ENCODE measurements at places on chromosomes 2 and 18. TPM values are rescaled to one million over a fixed set of nuclear protein-coding genes. Genes with fewer than 3 reads are reported as not detected.
A peak's percentile ranks its signal among the peaks of the same experiment; 100 is the strongest.

DNA sequence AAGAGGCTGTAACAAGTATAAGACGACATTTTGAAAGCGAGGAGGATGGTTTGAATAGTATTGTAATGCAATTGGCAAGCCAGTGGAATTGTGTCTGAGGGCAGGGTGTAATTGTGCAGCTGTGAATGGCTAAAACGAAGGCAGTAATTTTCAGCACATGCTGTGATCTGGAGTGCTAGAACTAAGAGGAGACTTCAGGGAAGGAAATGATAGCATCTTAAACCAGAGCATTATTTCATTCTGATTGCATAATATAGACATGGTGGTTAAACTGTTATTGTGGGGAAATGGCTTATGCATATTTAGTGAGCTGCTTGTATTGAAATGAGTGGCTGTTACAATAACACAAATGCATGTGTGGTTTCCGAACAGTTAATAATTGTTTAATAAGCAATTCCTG is 36.3 kb downstream of the THSD7B start:
- no peak for DNase-seq
- H3K36me3 ChIP-seq = no peaks in the 10 kb centered on the region
- no peak overlapping the region for H3K27ac ChIP-seq
- H3K27me3 ChIP-seq = peaks cover 1% of the 10 kb centered on the region

GRCh38 chr2:65055422-65056214 is 598 bp upstream of the CEP68 start:
- DNase-seq = no peak
- H3K4me1 ChIP-seq = peaks cover 52% of the 10 kb centered on the region
- no peaks in the 10 kb centered on the region for H3K27me3 ChIP-seq
- peaks cover 12% of the 10 kb centered on the region for H3K36me3 ChIP-seq

EFR3B gene
- 0.46 TPM for total RNA-seq

GRCh38 chr2:221203125-221203524 is 369.0 kb downstream of the EPHA4 start:
- H3K36me3 ChIP-seq = no peaks in the 10 kb centered on the region
- no peak overlapping the region for H3K4me3 ChIP-seq

DNA sequence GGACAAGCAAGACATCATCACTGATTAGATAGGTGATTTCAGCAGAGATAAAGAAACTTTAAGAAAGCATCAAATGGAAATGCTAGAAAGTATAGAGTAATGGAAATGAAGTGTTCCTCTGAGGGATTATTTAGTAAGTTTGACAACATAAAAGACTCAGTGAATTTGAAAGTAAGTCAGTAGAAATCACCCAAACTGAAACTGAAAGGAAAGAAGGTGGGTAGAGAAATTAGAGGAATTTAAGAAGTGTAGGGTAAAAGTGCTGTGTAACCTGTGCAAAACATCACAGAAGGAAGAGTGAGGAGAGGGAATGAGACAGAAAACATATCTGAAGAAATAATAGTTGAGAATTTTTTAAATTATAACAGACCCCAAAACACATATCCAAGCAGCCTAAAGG is 343.1 kb downstream of the CBLN2 start:
- H3K27me3 ChIP-seq = no peaks in the 10 kb centered on the region
- no peak overlapping the region for H3K4me3 ChIP-seq
- no peak overlapping the region for H3K27ac ChIP-seq
- no peaks in the 10 kb centered on the region for H3K36me3 ChIP-seq
- peaks cover 2% of the 10 kb centered on the region for H3K4me1 ChIP-seq

GRCh38 chr2:187502467-187502866 is 51.8 kb downstream of the TFPI start:
- no peak for DNase-seq
- H3K27ac ChIP-seq = no peak overlapping the region
- peaks cover 4% of the 10 kb centered on the region for H3K4me1 ChIP-seq
- H3K27me3 ChIP-seq = peaks cover 5% of the 10 kb centered on the region
- no peak overlapping the region for H3K4me3 ChIP-seq

- H3K36me3 ChIP-seq = peaks cover 4% of the 10 kb centered on the region
- no peak for DNase-seq
- H3K27me3 ChIP-seq = no peaks in the 10 kb centered on the region
- peaks cover 29% of the 10 kb centered on the region for H3K4me1 ChIP-seq
- H3K27ac ChIP-seq = no peak overlapping the region
These were observed 5.4 kb downstream of the ITGAV start for GRCh38 chr2:186595219-186595618.

- H3K4me1 ChIP-seq = peaks cover 67% of the 10 kb centered on the region
- no peaks in the 10 kb centered on the region for H3K36me3 ChIP-seq
- H3K27me3 ChIP-seq = no peaks in the 10 kb centered on the region
- peak overlapping the region; percentile 28 for H3K4me3 ChIP-seq
These were observed 14.9 kb upstream of the SOS1 start for GRCh38 chr2:39135690-39136259.

Measured in activated T-helper 2 cell treated with anti-CD3 and anti-CD28 coated beads, Interferon-gamma antibody, Interleukin-2, Interleukin-4, amounts not matched to agents 10 μg/mL and 5 μg/mL and 100 μg/mL, durations not matched to agents 14 hours and 24 hours and 36 hours (primary cell).